AG10803 (cell line): ENCODE measurements at places on chromosomes 16 and 17.

GRCh38 chr17:21212826-21213637, 929 bp downstream of the TMEM11 start:
- no peak for DNase-seq

GRCh38 chr17:81551458-81552243, 502 bp downstream of the FAAP100 start:
- DNase-seq, result peak; percentile 27

DNA sequence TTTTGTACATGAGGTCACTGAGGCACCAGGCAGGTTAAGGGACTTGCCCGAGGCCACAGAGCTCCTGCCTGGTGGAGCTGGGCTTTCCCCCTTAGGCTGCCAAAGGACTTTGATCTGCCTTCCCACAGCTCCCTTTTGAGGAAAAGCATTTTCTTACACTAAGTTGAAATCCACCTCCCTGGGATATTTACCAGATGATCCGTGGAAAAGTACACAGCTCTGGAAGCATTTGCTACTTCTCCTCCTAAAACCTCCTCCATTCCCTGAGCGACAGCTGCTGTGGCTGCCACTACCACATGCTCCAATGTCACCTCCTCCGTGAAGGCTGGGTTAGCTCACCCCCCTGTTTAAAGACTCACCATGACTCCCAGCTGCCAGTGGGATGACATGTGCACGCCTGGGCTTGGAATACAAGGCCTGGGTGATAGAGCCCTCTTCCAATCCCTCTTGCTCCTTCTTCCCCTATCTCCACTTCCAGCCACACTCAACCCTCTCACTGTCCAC, 1.2 kb upstream of the MPRIP start:
- DNase-seq, result peak; percentile 55

DNA sequence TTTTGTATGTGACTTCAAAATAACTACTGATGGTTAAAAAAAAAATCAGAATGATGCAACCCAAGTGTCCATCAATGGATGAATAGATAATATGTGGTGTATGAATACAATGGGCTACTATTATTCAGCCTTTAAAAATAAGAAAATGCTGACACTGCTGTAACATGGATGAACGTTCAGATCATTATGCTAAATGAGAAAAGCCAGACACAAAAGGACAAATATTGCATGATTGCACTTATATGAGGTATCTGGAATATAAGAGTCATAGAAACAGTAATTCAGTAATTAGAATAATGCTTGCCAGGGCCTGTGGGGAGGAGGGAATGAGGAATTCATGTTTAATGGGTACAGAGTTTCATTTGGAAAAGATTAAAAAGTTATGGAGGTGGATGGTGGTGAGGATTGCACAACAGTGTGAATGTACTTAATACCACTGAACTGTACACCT, 25.4 kb downstream of the TENT4B start:
- peak; percentile 57 for DNase-seq

DNA sequence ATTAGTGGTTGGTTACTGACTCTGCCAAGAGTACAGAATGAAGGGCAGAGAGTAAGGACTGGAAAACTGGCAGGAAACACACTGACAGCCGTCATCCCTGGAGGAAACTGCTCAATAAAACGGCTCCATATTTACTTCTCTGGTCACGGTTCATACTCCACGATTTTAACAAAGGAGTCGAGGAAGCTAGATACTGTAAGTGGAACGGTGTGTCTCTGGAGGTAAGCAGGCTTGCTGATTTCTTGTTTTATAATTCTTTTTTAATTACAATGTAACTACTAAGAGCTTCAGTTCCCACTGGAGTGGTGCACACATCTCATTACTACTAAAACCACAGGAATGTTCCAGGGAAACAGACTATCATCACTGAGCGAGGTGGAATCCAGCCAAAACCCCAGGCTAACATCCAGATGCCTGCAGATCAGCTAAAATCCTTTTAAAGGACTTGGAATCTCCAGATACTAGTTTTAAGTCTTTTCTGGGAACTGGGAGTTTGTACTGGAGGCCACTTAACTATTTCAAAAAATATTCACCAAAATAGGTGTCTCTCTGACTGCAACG, 17.8 kb downstream of the SERPINF1 start:
- peak; percentile 95 for DNase-seq

DNA sequence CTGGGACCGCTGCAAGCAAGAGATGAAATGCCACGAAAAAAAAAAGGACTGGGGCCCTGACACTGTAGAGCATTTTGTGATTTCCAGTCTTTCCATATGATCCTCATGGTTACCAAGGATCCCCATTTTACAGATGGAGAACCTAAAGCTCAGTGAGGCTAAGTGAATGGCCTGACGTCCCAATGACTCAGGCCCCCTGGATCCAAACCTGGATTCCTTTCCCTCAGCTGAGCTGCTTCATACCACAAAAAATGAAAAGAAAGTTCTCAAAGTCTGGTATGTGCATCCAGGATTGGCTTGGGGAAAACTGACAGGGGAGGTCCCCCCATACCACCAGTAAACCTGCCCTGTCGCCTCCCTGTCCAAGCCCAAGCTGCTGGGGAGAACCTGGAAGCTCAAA, 80.5 kb downstream of the TEX14 start:
- DNase-seq, result no peak

DNA sequence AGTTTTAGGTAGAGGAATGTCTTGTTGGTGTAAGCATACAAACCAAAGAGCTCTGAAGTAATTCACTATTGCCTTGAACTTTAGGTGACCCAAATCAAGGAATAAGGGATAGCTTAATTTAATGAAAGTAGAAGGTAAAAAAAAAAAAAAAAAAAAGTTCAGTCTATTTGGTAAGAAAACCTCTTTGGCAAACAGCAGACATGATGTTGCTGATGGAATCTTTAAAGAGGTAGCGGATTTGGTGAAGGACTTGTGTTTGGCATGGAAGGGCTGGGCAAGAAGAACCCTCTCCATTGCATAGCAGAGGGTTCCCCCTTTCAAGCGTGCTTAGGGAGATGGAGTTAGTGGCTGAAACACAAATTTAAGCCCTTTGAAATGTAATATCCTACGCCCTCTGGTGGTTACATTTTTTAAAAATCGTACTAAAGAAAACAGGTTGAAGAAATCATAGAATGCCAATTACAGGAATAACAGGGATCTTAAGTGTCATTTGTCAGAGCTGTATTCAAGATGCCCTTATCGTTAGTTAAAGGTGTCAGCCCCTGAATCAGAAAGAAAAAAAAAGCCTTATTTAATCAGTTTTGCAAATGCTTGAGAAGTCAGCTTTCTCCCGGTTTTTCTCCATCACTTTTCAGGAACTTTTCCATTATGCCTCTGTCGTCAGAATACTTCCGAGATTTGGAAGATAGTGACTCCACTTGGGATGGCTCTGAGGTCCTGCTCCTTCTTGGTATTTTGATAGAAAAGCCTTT, 383.1 kb downstream of the KCNJ2 start:
- DNase-seq, result peak; percentile 52

GRCh38 chr16:60675022-60675421, 1361.2 kb downstream of the CDH8 start:
- no peak for DNase-seq

DNA sequence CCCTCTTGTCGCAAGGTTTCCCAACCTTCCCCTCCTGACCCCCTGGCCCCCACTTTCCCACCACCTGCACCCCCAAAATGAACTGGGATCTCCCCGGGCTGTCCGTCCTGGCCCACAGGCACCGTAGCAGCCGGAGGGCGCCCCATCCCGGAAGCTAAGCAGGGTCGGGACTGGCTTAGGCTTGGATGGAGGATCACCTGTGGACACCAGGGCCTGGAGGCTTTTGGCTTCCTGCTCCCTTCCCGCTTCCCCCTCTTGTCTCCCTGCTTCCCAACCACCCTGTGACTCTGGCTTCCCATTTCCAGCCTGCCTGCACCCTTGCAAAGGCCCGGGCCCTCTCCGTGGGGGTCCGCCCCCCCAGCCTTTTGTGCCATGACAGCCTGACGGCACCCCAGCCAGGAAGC, 2291.3 kb downstream of the TP53TG3F start:
- DNase-seq, result no peak

DNA sequence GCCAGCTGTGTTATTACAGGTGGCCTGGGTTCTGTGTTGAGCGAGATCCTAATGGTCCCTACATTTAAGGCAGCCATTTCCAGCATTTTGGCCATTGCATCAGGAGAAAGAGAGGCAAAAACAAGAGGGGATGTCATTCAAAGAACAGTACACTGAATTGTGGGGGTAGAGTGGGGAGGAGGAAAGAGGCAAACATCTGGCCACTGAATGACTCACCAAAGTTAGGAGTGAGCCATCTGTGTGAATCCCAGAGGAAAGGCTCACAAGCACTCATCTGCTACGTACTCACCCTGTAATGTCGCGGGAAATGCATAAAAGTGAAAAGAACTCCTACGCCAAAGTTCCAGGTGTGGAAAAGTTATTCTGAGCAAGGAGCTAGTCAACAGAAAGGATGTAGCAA, 16.7 kb downstream of the KRABD2 start:
- DNase-seq, result peak; percentile 84

DNA sequence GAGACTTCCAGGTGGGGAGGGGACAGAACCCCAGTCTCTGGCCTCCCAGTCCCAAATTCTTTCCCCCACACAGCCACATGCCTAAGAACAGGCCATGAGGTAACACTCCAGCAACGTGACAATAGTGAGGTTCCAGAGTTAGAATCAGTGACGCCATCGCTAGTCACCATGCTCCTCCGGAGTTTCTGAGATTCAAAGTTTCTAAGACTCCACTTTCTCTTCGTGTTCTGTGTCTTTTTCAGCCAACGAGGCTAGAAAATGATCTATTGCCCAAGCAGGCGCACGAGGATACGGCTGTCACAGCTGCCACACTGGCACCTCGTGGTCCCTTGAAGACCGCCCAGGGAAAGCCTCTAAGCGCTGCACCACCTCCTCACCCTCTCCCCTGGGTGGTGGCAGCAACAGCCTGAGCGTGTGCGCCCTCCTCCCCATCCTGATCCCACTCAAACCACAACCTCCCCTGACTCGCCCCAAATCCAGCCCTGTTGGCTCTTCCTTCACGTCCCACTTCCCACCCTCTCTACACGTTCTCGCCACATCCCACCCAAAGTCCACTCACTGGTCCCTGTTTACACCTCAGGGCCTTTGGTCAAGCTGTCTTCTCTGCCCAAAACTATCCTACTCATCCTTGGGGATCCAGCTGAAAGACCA, 1.0 kb downstream of the MCRIP1 start:
- DNase-seq, result peak; percentile 56

GRCh38 chr16:2436110-2436509, 6.9 kb downstream of the CCNF start:
- no peak for DNase-seq

DNA sequence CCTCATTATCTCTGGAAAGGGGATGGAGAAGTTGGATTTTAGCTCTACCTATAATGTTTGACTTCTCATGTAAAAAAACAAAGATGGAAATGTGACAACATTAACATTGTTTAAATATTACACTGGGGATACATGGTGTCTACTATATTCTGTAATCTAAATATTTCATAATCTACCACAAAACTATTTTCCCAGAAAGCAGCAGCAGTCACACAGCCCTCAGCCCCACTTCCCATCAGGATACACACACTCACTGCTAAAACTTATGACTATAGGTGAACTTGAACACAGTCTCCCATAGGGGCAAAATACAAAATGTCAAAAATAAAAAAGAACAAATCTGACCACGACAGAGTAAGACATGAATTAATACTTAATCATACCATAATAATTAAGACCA, 95.7 kb downstream of the KANSL1 start:
- peak; percentile 34 for DNase-seq

GRCh38 chr16:75535211-75535843, 581 bp downstream of the CHST5 start:
- no peak for DNase-seq

- peak; percentile 26 for DNase-seq
Observed at GRCh38 chr17:32323811-32324491, 18.0 kb downstream of the C17orf75 start.

DNA sequence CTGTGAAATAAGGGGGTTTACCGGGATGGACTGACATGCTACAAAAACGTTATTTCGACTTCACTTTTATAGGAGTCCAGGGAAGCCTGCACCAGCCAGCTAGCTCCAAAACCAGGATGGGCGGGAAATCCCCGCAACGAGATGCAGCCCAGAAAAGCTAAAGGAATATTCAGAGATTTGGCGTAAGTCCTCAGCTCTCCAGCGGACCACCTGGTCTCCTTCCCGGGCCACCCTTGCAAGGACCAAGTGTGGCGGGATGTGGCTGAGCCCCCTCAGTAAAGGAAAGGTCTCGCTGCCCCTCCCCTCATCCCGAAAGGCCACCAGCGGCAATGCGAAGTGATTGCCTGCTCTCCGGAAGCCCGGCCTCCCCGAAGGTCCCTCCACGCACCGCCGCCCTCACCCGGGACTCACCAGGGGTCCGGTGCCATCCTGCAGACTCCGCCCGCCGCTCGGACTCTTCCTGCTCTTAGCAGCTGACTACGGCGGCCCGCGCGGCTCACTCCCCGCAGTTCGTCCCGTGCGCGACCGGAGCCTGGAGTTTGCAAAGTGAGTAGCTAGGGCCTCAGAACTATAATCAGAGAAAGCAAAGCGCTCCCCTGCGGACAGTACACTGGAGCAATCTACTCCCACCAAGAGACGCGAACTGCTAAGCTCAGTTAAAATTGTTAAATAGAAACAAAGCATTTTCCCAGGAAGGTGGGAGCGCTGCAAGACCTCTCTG, at the start of gene STX8:
Gene STX8, minus strand, starts transcription at position 440 of the 721 bp plus-strand sequence. Its CDS starts 12 bp downstream, at position 428.
- peak; percentile 88 for DNase-seq

DNA sequence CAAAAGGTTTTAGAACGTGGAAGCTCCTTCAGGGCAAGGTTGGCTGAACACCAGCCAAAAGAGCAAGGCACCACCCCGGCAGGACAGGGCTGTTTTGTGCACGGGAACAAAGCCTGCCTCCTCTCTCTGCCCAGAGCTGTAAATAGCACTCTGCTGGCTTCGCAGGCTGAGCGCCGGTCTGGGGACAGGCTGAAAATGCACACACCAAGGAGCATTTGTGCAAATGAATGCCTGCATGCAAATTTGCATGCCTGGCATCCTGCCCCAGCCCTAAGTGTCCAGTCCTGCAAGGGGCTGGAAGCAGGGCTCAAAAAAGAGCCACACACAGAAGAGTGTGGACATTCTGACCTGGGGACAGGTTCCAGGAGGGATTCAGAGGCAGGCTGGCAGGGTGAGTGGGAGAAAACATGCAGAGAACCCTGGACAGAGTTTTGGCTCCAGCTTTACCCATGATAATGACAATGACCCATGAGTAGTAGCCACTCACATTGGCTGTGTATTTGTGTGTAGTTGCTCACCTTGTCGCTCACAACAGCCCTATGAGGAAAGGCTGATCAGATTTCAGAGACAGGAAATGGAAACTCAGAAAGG, 11.7 kb downstream of the ABAT start:
- DNase-seq, result no peak

GRCh38 chr17:16652847-16653366, 743 bp downstream of the ZNF624 start:
- DNase-seq, result no peak

- no peak for DNase-seq
Observed at GRCh38 chr17:73719588-73720071, 75.4 kb upstream of the SDK2 start.

- DNase-seq, result no peak
Observed at GRCh38 chr16:10078541-10078949, 103.7 kb downstream of the GRIN2A start.

DNA sequence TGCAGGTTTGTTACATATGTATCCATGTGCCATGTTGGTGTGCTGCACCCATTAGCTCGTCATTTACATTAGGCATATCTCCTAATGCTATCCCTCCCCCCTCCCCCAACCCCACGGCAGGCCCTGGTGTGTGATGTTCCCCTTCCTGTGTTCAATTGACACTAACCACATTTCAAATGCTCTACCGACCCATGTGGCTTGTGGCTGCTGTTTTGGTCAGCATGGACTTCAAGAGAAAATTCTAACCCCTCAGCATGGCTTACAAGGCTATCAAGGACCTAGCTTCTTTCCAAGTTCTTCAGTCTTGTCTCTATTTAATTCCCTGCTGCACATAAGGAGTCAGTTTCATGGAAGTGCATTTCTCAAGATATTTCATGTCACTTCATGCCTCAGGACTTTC, 52.9 kb downstream of the MMD start:
- DNase-seq, result no peak
